Hippocampal formation (tissue), 2 donors: ENCODE measurements at places on chromosomes 5 and 9.

- no peak for DNase-seq
Observed at GRCh38 chr9:28941856-28942255, 1368.6 kb upstream of the C9orf72 start.

DNA sequence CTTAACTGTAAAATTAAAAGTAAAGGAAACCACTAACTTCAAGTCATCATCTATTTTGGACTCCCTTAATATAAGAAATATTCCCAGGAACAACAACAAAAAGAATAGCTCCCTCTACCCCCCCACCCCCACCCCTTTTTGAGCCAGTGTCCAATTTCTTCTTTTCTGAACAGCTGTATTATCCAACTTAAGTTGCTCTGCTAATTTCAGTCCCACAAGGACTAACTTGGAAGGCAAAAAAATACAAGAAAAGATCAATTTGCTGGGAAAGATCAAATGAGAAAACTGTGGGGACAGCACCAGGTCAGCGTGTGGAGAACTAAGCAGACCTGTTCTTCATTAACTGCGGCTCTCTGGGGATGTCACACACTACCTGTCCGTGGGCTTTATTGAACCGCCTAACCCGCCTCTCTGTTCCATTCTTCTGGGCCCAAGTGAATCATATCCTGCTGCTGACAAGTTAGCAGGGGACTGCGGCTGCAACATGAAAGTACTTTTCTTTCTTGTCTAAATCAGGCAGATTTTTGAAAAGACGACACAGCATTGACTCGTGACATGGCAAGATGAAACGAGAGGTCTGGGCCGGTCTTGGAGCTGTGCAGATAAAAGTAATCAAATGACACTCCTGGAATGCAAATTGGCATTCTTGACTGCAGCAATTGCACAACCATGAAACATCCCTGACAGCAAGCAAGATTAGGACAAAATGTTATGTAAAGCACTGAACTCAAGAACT is 2.7 kb downstream of the BNC2 start:
- DNase-seq: no peak

DNA sequence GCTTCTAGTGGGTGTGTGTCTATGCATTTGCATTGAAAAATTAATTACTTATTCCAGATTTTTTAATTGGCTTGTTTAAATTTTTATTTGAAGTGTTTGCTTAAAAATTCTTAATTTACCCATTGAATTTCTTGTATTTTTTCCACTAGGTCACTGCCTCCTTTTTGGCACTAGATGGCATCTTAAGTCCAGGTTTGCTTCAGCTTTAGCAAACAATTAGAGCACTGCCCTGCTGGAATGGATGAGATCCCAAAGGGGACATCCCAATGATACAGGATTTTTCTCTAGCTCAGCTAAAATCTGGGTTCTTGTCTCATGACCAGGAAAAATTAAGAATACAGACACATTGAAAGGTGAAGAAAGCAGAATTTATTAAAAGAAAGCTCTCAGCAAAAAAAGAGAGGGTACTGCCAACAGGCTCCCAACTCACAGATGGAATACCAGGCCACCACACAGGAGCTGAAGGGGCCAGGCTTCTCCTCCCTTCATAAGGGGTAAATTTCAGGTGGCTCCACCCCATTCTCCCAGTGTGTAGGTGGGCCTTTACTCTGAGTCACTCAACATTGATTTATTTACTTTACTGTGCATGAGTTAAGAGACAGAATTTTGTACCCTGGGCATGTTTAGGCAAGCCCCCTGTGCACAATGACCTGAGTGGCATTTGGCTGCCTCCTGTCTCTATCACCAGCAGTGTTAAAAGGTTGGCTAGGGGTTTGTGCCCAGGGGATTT is 532.4 kb downstream of the ANXA1 start:
- no peak for DNase-seq

DNA sequence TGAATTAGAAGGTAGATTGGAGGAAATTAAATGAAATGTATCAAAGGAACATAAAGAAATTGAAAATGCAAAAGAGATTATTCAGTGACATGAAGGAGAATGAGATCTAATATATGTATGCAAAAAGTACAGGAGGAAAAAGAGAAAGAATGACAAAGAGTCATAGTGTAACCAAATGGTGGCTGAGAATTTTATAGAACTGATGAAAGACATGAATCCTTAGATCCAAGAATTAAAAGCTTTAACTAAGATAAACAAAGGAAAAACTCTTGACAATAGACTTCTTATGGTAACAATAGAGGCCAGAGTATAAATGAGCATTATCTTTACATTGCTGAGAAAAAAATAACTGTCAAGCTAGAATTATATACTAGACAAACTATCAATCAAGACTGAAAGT is 505.4 kb upstream of the CD180 start:
- no peak for DNase-seq

GRCh38 chr9:124911766-124912165 is 29.1 kb downstream of the GOLGA1 start:
- no peak for DNase-seq

GRCh38 chr9:34578241-34579103 is 11.1 kb downstream of the CNTFR start:
- DNase-seq: no peak

- DNase-seq: no peak
Observed at GRCh38 chr9:698276-698675, 143.2 kb upstream of the DMRT1 start.

GRCh38 chr5:31036411-31036810 is 157.1 kb upstream of the CDH6 start:
- no peak for DNase-seq
